ENCODE measurements at places on chromosomes 3 and 15.

GRCh38 chr15:77022646-77023575 is 28.0 kb downstream of the PSTPIP1 start:
- H3K4me1 ChIP-seq, result no peaks in the 10 kb centered on the region
- H3K27me3 ChIP-seq, result no peaks in the 10 kb centered on the region
- no peak for DNase-seq
- H3K36me3 ChIP-seq, result no peaks in the 10 kb centered on the region
- H3K27ac ChIP-seq, result peak overlapping the region; percentile 64

DNA sequence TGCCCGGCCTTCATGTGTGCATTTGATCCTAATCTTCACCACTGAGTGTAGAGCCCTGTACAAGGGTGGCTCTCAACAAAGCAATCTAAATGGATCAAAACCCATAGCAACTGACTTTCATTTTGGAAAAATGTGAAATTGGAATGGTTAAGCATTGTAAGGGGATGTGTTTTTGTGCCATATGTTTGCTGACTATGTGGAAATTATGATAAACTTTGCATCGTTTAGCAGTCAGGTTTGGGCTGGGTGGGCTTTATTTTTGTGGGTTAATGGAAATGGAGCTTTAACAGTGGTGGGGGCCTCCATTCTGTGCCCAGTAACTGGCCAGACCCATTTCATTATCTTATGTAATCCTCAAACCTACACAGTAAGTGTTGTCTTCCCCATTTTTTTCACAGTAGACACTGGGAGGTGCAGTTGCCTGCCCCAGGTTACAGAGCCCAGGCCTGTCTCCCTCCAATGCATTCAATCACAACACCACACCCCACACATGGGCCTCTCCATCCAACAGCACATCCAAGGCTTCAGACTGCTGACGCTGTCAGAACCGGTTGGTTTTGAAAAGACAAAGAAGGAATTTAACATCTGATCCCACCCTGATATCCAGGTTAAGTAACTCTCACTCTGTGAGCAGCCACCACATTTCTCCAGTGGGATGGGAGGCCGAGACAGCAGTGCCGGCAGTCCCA is 136.3 kb upstream of the ABHD17C start:
- no peaks in the 10 kb centered on the region for H3K36me3 ChIP-seq
- H3K27ac ChIP-seq, result no peak overlapping the region
- no peak for DNase-seq
- no peaks in the 10 kb centered on the region for H3K4me1 ChIP-seq

DNA sequence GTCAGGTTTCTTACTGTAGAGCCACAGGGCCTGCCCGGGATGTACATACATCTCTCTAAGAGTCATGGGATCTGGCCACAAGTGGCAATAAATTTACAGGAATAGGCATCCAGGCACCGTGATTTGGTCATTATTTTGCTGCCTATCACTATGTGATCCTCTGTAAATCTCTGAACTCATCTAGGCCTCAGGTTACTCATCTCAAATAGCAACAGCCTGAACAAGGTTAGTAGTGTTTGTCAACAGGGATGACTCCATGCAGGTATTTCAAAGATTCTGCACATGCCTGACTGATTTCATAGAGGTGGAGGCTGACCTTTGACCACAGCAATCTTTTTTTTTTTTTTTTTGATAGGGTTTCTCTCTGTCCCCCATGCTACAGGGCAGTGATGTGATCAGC is 88.8 kb upstream of the TBL1XR1 start:
- no peaks in the 10 kb centered on the region for H3K36me3 ChIP-seq
- H3K4me1 ChIP-seq, result peaks cover 58% of the 10 kb centered on the region
- no peak overlapping the region for H3K4me3 ChIP-seq
- peak; percentile 59 for DNase-seq

DNA sequence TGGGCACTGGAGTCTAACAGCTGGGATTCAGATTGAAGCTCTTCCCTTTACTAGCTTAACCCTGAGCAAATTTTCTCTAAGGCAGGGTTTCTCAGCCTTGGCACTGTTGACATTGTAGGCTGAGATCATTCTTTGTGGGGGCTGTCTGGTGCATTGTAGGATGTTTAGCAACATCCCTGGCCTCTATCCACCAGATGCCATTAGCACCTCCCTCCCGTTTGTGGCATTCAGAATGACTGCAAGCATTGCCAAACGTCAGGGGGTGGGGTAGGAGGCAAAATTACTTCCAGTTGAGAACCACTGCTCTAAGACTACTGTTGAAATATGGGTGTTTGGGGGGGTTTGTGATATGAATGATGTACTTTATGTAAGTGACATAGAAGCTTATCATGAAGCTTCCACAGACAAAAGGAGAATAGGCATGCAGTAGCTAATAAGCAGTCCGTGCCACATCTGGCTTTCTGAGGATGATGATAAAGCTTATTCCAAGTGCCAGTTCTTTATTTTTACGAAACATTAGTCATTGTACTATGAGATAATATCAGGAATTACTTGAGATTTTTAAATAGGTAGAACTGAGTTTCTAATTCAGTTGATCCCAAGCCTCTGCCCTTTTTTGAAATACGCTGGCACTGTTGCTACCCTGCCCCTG is 39.3 kb downstream of the NKIRAS1 start:
- no peaks in the 10 kb centered on the region for H3K27me3 ChIP-seq
- no peaks in the 10 kb centered on the region for H3K36me3 ChIP-seq
- H3K4me1 ChIP-seq, result no peaks in the 10 kb centered on the region
- no peak overlapping the region for H3K4me3 ChIP-seq
- no peak for DNase-seq

- H3K4me3 ChIP-seq, result no peak overlapping the region
- DNase-seq, result no peak
- H3K27ac ChIP-seq, result no peak overlapping the region
These were observed 5.3 kb downstream of the MYZAP start for GRCh38 chr15:57596978-57597377.

- H3K4me3 ChIP-seq, result no peak overlapping the region
- no peak for DNase-seq
- H3K4me1 ChIP-seq, result no peaks in the 10 kb centered on the region
These were observed 3.3 kb downstream of the RHCG start for GRCh38 chr15:89492934-89493631.

DNA sequence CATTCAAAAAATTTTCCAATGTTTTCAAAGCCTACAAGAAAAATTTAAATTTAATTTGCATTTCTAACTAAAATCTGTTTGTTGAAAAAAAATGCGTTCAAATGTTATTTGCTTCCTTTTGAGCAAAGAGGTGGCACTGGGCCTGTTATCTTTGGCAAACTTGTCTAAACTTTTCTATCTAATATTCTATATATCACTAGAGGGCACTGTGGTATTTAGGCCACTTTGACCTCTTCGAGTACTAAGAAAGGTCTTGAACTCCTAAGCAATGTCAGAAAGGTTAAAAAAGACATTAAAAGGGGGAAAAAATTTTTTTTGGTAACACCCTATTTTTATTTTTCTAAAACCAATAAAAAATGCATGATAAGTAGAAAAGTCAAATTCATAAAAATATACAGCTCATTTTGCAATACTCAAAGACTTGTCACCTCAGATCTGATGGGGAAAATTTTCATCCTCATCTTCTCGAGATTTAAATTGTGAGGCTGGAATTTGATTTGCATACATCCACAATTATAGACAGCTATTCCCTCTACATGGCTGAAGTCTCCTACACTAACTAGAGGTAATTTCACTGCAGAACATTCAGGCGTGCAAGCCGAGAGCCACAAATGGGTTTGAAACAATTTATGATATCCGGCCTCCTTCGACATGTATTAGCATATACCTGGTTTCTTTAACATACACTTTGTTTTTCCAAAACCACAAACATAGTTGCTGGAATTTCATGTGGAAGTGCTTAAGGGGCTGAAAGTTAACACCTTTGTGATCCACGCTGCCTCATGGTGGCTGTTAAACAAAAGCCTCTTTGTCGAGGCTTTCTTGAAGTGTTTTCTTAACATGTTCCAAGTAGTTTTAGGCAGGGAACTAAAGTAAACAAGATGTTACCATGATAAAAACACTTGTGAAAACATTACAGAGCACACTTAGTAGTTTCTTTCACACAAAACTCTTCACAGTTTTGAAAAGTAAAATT is 576.4 kb downstream of the FOXP1 start:
- H3K4me3 ChIP-seq, result no peak overlapping the region
- no peak overlapping the region for H3K27ac ChIP-seq
- H3K27me3 ChIP-seq, result no peaks in the 10 kb centered on the region
- H3K4me1 ChIP-seq, result peaks cover 15% of the 10 kb centered on the region
- DNase-seq, result peak; percentile 13

- no peak for DNase-seq
- no peaks in the 10 kb centered on the region for H3K27me3 ChIP-seq
- H3K36me3 ChIP-seq, result no peaks in the 10 kb centered on the region
- H3K4me1 ChIP-seq, result no peaks in the 10 kb centered on the region
- H3K4me3 ChIP-seq, result no peak overlapping the region
These were observed 469.6 kb upstream of the DPPA4 start for GRCh38 chr3:109806929-109807328.

DNA sequence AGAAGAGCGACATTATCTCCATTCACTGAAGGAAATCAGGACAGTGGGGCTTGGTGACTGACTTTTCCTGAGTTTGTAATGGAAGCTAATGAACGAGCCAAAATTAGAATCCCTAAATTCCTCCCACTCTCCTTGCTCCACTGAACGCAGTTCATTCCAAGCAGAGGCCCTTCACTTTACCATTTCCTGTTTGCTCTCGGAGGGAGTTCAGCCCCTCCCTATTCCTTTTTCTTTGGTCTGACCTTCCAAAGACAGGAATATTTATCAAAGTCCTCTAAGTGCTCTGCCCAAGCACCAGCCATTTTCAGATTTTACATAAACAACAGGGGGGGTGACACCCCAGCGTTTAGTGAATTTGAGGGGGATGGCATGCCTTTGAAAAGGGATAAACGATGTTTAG is 24.0 kb upstream of the PTPRG start:
- no peaks in the 10 kb centered on the region for H3K36me3 ChIP-seq
- no peak for DNase-seq
- no peaks in the 10 kb centered on the region for H3K4me1 ChIP-seq
- H3K27ac ChIP-seq, result no peak overlapping the region
- no peaks in the 10 kb centered on the region for H3K27me3 ChIP-seq

DNA sequence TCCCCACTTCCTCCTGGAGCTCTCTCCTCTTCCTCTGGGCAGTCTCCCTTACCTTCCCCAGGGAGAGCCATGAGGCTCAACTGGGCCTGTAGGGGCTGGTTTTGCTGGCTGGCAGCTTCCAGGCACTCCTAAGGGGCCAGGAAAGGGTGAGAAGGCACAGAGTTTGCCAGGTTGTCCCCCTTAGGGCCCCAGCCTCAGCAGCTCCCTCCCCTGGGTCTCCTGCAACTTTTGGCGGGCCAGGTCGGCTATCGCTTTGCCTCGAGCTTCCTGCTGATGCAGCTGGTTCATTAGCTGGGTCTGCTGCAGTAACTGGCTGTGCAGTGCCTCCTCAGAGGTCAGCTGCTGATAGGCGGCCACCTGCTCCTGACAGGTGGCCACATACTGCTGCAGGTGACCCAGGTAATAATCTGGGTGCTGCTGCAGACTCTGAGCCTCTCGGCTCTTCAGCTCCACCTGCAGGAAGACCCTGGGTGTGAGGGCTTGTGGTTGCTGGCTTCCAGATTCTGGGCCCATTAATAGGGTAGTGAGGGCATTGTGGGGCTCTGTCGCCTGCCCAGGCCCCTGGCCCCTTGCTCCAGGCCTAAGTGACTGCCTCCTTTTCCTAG is 29.7 kb upstream of the OR4F6 start:
- no peaks in the 10 kb centered on the region for H3K27me3 ChIP-seq
- H3K36me3 ChIP-seq, result no peaks in the 10 kb centered on the region
- no peak overlapping the region for H3K27ac ChIP-seq
- peak; percentile 50 for DNase-seq

DNA sequence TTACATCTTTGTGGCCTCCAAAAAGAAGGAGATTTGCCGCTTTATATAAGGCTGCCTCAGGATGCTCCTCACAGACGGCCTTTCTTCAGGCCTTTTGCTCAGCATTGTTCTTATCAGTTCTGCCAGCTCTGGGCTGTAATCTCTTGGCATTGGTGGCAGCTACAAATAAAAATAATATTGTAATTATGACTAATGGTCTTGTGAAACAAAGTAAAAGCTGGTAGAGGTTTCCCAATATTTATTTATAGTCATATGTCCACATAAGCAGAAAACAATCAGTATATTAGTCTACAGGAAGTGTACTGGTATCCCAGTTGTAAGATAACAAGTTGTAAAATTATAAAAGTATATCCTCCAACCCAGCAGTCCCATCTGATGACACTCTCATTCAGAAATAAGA is 7.3 kb downstream of the NEK4 start:
- H3K27me3 ChIP-seq, result no peaks in the 10 kb centered on the region
- peaks cover 1% of the 10 kb centered on the region for H3K36me3 ChIP-seq
- no peak overlapping the region for H3K27ac ChIP-seq
- H3K4me1 ChIP-seq, result no peaks in the 10 kb centered on the region

DNA sequence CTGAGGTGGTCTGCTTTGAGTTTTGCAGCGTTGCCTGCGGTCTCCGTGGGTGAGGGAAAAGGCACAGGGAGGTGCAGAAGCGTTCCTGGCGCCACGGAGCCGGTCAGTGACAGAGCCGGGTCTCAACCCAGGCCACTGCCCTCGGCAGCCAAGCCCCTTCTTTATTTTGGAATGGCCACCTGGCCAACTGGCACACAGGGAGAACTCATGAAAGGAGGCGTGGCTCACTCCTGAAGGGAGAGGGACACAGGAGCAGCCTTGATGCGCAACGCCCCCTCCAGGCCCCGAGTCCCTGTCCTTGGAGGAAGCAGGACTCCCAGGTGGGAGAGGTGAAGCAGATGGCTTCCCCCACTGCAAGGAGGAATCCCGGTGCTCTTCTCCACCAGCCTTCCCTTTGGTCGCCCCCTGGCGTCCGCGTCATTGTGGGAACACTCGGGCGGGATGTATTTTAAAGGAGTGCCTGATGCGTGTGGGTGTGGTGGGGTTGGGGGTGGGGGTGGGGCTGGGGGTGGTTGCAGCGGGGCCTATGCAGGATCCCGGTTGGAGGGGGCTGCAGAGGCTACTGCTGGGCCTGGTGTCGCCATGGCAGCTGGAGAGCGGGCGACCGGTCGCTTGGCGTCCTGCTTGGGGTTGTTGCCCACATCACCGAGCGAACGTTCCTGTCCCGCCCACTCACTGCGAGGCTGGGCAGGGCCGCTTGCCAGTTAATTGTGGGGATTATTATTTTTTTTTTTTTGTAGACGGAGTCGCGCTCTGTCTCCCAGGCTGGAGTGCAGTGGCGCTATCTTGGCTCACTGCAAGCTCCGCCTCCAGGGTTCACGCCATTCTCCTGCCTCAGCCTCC is 32.6 kb downstream of the APBA2 start:
- H3K36me3 ChIP-seq, result no peaks in the 10 kb centered on the region
- DNase-seq, result no peak
- no peaks in the 10 kb centered on the region for H3K4me1 ChIP-seq
- H3K4me3 ChIP-seq, result no peak overlapping the region

- no peak for DNase-seq
- no peaks in the 10 kb centered on the region for H3K36me3 ChIP-seq
- H3K27me3 ChIP-seq, result no peaks in the 10 kb centered on the region
- H3K27ac ChIP-seq, result peak overlapping the region; percentile 38
These were observed 20.7 kb downstream of the CCDC12 start for GRCh38 chr3:46955801-46956259.

DNA sequence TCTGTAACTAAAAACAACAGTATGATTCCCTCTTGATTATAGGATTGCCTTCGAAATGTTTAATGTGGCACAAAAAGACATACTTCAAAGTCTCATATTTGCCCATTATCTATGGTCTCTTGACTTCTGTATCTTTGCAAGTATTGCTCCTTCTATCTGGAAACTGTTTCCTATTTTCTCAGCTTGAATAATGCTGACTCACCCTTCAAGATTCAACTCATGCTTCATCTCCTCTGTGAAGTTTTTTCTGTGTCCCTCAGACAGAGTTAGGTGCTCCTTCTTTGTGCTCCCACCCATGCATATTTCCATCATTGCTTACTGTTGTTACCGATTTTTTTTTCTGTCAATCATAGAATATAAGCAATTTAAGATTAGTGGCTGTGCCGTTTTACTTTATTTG is 192.8 kb upstream of the ROBO1 start:
- H3K27me3 ChIP-seq, result no peaks in the 10 kb centered on the region
- DNase-seq, result no peak
- H3K4me1 ChIP-seq, result no peaks in the 10 kb centered on the region
- no peaks in the 10 kb centered on the region for H3K36me3 ChIP-seq
- no peak overlapping the region for H3K27ac ChIP-seq

All from Caco-2 (cell line).